Activated CD4-positive, CD25-positive, alpha-beta regulatory T cell (primary cell): ENCODE measurements at places on chromosomes 2 and 18.

GRCh38 chr2:72947952-72948830 lies 30.9 kb downstream of the EMX1 start:
- no peak for DNase-seq

GRCh38 chr2:54908591-54908990 lies 141.7 kb downstream of the RTN4 start:
- no peak for DNase-seq

DNA sequence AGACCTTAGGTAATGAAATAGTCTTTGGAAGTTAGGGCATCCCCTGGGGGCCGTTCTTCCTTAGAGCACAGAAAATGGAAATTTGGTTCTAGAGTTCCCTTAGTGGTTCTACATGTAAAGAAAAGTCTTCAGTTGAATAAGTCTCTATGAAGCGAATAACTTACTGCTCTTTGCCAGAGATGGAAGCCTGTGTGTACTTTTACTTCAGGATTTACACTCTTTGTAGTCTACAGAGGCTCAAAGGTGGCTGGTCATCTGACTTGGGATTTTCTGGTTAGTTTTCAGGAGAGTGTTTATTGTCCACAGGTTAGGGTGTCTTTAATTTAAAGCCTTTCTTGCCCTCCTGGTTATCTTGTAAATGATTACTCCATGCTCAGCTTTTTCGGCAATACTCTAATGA lies 210.6 kb downstream of the ZNF521 start:
- DNase-seq = no peak

- DNase-seq = no peak
These were observed 357.5 kb upstream of the ETAA1 start for GRCh38 chr2:67039517-67040103.

DNA sequence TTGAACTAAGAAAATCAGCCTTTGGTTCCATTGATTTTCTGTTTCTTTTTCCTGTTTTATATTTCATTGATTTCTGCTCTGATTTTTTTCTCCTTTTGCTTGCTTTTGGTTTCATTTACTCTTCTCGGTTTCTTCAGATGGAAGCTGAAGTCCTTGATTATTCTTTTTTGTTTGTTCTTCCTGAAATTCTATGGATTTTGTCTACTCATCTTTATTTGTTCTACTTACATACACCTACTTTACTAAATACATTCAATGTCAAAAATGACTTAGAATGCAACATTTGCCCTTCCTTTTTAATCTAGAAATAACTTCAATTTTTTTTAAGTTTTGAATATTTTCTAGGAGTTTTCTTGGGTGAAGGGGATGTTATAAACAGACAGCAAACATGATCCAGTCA lies 612.5 kb downstream of the METTL4 start:
- no peak for DNase-seq

- no peak for DNase-seq
These were observed 6.8 kb downstream of the ITM2C start for GRCh38 chr2:230871361-230872150.

DNA sequence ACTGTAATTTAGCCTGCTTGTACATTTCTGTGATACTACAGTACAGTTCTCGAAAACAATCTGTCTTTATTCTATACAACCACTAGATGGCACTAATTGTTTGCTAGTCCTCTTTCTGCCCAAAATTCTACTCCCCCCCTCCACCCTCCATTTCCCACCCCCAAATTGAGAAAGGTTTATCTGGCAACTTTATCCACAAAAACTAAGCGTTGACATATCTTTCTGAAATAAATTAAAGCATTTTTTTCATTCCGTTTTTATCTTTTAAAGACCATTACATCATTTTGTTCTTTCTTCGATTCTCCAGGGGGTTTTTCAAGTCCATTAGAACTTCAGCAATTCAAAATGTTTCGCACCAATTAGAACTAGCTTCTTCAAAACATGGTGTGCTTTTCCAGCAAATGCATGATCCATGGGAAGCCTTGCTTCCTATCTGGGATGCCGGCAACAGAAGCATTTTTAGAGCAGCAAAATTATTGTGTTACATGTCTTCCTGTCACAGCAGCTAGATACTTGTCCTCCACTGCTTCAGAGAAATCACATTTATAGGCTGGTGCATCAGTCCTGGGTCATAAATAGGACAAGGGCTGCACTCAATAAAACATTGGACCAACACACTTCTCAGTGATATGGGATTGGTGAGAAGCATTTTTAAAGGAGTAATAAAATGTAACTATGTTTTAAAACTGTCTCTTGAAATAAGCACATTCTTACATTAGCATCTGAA lies 241.3 kb downstream of the PAX3 start:
- DNase-seq = no peak

DNA sequence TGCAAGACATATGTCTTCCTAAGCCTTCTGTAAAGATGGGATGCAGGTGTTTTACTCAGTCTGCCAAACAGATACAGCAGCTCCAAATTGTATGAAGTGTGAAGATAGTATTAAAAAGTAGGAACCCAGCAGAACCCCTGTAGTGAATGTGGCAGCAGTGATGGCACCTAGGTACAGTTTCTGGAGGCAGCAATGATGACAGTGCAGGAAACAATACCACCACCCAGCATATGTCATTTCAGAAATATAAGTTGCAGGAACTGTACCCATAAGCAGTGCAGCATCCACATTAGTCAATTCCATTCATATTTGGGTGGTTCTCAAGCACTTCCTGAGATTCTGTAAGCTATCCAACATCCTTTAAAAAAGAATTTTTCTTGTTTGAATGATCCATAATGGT lies 46.7 kb upstream of the ATP5MC3 start:
- DNase-seq = no peak

GRCh38 chr2:43001055-43001378 lies 208.6 kb upstream of the HAAO start:
- DNase-seq = no peak

- no peak for DNase-seq
These were observed 53.9 kb downstream of the KCTD18 start for GRCh38 chr2:200455958-200456421.

- no peak for DNase-seq
These were observed 12.3 kb downstream of the FBLN7 start for GRCh38 chr2:112150447-112150846.

GRCh38 chr2:42754021-42754775 lies 9.7 kb downstream of the OXER1 start:
- no peak for DNase-seq

DNA sequence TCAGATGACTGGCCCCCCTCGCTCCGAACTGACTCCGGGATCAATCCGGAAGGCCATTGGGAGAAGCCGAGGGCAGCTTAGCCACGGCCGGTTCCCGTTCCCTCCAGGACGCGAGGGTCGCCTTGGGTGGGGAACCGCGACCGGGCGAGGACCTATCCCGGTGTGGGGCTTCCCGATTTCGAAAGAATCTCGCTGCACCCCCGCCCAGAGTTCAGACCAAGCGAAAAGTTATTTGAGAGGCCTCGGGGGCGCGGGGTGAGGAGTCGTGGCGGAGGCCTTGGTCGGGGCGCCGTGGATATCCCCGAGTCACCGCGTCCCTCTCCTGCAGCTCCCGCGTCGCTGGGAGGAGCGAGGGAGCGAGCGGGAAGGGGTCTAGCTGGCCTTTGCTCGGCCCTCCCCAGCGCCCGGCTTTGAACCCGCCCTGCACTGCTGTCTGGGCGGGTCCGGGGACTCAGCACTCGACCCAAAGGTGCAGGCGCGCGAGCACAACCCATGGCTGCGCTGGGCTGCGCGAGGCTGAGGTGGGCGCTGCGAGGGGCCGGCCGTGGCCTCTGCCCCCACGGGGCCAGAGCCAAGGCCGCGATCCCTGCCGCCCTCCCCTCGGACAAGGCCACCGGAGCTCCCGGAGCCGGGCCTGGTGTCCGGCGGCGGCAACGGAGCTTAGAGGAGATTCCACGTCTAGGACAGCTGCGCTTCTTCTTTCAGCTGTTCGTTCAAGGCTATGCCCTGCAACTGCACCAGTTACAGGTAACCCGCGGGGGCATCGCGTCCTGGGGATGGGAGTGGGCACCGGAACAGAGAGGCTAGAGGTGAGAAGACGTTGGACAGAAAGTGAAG lies at the start of gene CYP27A1:
TSS of gene CYP27A1 (plus strand) at position 457 of the 837 bp plus-strand sequence. CDS start at position 493, 36 bp downstream.
- DNase-seq = no peak

GRCh38 chr2:138277062-138277461 lies 224.5 kb upstream of the SPOPL start:
- no peak for DNase-seq

DNA sequence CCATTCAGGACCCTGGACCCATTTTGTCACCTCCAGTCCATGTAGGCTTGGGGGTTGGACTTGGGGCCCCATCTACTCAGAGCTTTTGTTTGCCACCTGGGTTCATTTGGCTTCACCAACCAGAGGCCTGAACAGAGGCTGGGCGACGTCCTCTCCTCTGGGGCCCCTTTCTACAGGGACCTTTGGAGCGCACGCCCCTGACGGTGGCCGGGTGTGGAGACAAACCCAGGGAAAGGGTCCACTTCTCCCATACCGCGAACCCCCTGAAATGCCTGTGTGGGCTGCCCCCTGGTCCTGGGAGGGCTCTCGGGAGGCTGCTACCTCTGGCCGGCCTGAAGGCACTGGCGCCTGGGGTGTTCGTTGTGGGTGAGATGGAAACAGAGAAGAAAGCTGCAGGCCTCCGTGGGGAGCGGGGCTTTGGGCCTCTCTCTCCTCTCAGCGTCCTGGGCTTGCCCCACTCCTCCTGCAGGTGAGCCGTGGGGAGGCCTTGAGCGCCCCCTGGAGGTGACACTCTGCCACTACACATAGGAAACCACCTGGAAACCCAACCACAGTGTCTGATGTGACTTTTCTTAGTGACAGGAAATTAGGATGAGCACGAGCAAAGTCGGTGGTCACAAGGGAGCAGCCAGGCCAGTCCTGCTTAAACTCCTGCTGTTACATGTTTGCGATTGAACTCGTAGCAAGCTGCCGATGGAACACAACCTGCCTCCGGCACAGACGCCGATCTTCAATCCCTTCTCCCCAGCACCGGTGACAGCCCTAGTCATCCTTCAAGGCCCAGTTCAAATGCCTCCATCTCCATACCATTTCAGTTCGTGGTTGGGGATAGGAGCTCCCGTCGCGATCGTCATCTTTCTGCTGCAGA lies 12.0 kb upstream of the NTSR2 start:
- DNase-seq = peak; percentile 39

- no peak for DNase-seq
These were observed 31.5 kb upstream of the LYPD6B start for GRCh38 chr2:149006883-149007543.

DNA sequence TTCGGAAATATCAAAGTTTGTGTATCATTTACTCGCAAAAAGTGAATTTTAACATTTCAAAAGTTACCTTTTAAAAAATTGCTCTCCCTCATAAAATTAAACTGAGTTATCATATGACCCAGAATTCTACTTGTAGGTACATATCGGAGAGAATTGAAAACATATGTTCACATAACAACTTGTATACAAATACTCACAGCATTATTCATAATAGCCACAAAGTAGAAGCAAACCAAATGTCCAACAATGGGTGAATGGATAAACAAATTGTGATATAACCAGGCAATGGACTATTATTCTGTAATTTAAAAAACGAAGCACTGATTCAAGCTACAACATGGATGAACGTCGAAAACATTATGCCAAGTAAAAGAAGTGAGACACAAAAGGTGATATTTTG lies 412.0 kb upstream of the TCF4 start:
- no peak for DNase-seq

DNA sequence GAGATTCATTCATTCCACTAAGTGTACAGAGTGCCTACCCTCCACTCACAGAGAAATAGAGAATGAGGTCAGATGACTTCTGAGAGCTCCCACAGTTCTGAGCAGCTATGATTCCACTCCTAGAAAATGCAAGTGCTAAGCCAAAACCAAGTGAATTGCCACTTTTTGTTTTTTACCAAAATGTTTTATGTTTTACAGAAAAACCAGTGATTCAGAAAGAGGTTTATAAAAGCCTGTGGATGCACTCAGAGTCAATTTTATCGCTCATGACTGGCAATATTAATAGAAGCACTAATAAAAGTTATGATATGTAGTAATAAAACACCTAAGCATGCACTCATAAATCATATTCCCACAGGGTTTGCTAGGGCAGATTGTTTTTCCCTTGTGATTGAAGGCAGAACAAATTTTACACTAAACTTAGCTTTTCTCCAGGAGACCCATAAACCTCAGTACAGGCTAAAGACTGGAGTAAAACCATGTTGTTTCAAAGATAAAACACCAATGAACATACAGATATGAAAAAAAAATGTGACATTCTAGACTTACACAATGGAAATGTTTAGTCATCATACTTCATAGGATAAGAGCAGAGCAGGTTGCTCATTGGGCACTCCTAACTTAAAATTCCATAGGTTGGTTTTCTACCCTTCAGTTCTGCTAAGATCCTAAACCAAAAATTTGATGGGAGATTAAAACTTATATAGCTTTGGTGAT lies 67.5 kb downstream of the PDK1 start:
- DNase-seq = no peak

DNA sequence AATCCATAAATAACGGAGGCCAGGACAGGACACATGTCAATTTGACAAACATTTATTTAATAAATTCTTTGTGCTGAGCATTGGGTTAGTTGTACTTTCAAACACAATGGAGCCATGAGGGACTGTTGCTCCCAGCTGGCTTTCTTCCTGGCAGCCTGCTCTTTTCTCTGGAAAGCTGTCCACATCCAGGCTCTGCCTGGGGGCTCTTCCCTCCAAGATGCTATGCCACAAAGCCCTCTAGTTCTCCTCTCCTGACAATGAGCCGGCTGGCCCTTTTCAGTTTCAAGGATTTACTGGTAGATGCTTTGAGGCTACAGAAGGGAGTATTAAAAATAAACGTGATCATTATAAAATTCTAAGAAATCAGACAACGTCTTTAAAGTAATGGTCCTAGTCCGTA lies 44.1 kb upstream of the SLC14A2 start:
- DNase-seq = no peak

DNA sequence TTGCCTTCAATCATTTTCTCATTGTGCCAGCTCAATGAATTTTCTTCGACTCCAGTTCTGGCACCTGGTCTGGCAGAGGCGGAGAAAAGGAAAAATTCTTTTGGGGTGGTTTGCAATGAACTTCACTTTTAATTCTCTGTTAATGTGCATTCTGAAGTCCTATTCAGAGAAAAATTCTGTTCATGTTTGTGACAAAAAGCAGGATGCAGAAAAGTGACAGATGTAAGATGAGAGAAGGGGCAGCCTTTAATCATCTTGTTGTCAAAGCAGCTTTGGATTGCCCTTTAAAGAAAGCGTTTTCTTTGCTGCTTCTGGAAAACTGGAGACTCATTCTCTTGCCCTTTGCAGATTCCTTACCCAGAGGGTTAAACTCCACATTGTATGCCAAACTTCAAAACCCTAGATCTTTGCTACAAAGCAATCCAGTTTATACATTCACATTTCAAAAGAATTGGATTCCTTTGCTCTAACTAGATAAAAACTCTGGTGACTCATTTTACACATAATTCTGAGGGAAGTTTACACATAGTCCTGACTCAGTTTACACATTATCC lies 94.6 kb upstream of the CAVIN2 start:
- DNase-seq = no peak
